ENCODE measurements at places on chromosomes 7 and 10.

- no peak for DNase-seq
Measured at GRCh38 chr10:62093863-62094291, 174.8 kb downstream of the RTKN2 start.

DNA sequence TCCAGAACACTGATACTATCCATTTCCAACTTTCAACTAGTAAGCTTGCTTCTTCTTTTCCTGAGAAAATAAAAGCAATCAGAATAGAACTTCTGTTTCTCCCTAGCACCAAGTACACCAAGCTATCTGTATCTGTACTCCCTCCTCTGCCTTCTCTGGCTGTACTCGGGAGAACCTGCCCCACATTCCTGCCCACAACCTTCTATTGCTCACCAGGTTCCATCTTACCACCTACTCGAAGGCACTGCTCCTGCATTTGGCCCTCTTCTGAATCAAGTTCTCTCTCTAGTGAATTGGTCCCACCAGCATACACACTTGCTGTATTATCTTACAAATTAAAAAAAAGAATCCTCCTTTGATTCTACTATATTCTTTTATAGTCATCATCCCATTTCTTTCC lies 169.6 kb upstream of the PTN start:
- DNase-seq = no peak

- DNase-seq = no peak
Measured at GRCh38 chr7:129159539-129159938, 15.0 kb downstream of the TSPAN33 start.

DNA sequence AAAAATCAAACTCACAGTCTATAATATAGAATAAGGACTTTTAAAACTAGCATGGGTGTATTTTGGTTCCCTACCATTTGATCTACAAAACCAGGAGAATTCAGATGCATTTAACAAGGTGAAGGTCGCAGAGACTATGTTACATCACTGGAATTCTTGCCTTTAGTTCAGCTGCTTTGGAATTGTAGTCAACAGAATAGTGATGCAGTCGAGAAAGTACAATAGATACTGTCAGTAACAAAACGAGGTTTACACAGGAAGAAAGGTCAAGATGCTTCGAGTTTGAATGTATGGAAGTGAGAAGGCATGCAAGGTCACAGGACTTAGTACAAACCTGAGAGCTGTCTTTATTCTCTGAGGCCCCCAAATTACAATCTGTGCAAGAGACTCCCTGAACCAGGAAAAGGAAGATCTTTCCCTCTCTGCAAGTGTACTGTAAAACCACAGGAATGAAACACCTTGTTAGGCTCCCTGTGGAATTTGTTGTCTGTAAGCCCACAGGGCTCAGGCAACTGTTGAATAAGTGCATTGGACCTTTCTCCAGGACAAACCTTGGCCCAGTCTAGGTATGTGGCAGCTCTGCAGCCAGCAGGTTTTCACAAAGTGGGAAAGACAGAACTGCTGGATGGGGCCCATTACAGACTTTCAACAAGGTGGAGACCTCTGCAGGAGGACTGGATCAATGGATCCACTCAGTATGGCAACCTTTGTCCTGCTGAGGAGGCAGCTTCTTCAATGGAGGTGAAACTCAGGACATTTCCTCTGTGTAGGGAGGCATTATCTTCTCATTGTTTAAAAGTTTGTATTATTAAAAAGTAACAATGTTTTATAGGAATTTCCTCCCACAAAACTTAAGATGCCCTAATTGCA lies 101.1 kb upstream of the GSDME start:
- DNase-seq = no peak

DNA sequence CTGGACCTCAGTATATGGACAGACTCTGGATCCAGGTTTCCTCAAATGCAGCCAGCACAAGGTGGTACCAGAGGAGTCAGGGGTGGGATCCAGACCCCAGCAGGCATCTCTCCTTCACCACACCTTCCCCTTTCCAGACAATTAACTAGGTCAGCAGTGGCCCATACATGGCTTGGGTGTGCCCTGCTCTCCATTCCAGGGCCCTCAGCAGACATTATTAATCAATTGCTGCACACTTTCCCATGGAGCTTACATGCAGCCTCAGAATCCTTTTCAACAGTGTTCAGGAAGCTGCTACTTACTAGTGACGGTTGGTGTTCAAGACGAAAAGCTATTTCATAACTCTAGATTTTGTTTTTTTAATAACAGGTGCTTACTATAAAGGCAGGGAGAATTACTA lies 6.0 kb downstream of the COL13A1 start:
- DNase-seq = no peak

GRCh38 chr7:47758546-47758945 lies 176.6 kb upstream of the TNS3 start:
- no peak for DNase-seq

DNA sequence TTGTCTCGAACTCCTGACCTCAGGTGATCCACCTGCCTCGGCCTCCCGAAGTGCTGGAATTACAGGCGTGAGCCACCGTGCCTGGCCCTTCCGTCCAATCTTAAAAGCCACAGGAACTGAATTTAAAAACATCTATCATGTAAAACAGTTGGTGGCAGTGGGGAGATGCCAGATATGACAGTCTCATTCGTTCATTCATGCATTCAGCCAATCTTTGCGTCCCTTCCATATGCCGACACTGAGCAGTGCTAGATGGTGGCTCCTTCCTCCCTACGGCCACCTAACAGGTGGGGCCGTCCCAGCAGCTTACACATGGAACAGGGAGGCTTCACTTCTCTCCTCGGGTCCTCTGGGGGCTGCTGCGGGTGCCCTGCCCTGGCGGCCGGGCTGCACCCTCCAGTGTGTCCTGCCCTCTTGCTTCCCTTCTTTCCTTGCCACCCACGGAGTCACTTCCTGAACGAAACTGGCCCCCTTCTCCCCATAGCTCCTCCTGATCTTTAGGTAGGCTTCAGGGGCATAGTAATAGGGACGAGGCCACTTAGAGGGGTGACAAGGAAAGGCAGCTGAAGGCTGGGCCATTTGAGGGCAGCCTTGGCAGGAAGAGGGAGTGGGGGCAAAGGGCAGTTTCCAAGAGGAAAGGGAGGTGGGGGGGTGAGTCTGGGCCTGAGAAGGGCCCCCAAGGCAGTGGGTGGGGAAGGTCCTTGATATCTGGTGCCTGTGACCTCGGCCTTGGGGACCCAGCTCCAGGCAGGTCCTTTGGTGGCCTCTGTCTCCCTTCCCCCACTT lies 53.8 kb downstream of the PROSER2 start:
- no peak for DNase-seq

DNA sequence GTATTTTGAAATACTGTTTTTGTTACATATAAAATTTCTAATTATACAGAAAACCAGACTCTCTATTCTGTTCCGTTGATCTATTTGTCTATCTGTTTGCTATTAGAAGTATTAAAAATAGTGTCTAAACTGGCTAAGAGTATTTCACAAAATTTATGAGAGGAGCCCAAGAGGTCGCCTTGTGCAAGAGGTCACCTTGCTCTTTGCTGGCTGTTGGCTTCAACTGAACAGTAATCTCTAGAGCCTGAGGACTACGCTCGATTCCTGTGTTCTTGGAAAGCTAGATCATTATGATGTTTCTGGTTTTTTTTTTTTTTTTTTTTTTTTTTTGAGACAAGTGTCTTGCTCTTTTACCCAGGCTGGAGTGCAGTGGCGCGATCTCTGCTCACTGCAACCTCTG lies 428.6 kb downstream of the LRMDA start:
- DNase-seq = no peak

DNA sequence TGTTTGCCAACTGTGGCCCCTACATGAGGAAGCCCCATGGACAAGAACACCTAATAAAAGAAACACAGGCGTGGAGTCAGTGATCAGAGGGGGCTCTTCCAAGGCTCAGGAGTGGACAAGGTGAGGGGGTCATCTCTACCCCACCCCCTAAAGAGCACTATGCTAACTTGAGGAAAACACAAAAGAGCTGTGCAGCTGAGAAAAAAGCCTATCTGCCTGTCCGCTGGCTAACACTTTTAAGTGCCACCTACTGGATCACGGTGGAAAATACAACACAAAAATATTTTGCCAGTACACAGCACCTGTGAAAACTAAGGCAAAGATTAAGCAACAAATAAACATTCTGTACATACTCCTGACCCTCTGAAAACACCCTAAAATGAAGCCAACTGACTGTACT lies 53.1 kb upstream of the COBL start:
- DNase-seq = peak; percentile 38

DNA sequence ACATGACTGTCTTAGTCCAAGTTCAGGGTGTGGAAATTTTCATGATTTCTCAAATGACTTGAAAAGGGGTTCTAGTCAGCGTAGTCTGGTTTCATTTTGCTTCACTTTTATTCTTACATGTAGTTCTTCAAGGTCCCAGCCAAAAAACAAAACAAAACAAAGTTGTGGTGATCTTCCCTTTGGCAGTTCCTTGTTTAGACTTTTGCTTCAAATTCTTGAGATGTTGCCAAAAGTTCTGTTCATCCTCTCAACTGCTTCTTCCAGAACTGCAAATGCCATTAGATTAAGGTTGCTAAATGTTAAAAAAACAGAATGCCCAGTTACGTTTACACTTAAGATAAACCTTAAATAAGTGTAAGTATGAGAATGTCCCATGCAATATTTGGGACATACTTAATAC lies 370.8 kb upstream of the LRRTM3 start:
- DNase-seq = no peak

DNA sequence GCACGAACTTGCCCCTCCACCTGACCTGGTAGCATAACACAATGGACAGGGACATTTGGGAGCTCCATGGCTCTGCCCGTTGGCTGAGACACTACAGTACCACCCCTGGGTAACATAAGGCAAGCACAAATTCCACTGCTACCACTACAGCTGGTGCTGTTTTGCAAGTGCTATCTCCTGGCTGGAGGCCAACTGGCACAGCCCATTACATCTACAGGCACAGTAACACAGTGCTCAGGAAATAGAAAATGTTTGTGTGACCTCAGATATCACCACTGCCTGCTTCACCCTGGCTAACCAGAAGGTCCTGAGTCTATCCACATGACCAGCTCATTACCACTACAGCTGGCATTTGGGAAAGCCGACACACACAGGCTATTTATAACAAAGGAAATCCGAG lies 631.1 kb upstream of the MBL2 start:
- DNase-seq = no peak

DNA sequence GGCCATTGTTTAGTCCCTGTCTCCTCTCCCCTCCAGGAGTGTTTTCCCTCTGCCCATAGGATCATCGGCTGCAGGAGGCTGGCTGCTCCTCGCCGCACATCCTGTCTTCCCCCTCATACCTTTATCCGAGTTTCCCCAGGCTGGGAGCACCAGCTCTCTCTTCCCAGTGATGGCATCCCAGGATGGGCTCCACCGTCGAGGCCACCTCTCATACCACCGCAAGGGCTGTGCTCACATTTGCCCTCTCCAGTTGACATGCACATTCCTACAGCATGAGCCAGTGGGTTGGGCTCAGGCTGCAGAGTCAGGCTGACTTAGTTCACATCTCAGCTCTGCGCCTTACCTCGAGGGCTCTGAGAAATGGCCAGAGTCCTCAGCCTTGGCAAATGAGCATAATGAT lies 12.1 kb downstream of the HKDC1 start:
- DNase-seq = peak; percentile 64

DNA sequence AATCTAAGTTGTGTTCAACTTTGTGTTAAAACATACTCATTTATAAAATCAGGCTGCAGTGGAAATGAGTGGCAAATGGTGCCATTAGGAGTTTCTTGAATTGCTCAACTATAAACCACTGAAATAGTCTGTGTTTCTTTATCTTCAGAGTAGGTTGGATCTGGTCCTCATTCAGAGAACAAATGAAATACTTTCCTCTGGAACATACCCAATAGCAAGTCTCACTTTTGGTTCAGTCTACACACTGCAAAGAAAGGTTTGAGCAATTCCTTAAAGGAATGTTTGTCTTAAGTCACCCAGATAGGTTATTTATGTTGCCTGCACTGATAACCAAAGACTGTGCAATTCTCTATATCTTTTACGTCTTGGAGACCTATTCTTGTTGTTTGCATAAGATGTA lies 62.5 kb downstream of the ABCB4 start:
- DNase-seq = no peak

GRCh38 chr7:81210137-81211064 lies 291.6 kb upstream of the SEMA3C start:
- peak; percentile 15 for DNase-seq

DNA sequence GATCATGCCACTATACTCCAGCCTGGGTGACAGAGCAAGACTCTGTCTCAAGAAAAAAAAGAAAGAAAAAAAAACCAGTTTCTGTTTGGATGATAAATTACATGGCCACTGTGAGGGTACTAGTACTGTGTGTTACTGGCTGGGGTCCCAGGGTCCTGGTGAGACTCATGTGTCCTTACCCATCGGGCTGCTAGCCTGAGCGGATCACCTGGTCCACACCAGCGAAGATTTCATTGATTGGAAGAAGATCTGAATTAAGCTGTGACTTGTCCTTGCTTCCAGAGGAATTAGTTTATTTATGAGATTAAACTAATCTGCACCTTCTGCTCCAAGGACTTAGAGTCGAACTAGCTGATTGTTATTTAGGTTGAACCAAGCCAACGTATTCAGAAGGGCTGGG lies 40.0 kb upstream of the BAMBI start:
- no peak for DNase-seq

GRCh38 chr10:15897287-15897686 lies 37.0 kb upstream of the MINDY3 start:
- peak; percentile 74 for DNase-seq

GRCh38 chr10:6322805-6323204 lies 120.1 kb downstream of the PFKFB3 start:
- DNase-seq = no peak

DNA sequence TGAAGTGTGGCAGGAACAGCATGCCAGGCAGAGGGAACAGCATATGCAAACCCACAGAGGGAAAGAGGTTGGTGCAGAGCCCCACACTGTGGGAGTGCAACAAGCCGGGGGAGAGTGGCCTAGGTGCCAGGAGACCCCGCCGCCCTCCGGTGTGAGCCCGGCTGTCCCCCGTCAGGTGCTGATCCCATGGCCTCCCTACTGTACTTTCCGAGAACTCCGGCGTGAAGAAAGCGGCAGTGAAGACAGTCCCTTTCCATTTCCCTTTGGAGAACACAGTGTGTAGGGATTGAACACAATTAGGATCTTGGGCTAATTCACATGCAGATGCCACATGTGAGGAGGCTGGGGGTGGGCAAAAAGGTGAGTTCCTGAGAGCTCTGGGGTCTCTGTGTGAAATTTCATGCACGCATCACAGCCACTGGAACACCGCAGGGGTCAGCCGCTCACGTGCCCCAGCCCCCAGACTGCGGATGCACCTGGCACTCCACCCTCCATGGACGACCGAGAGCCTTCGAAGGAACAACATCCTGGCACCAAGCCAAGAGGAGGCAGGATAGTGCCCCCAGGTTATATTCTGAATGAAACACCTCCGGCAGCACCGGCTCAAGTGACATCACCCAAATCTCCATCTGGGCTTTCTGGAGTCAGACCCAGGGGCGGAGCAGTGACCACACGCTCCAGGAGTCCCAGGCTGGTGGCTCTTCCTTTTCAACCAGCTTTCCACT lies 82.1 kb upstream of the PPP2R2D start:
- no peak for DNase-seq

GRCh38 chr10:78779339-78779955 lies 289.3 kb upstream of the ZMIZ1 start:
- DNase-seq = no peak

Measured in RKO (cell line).